CD4-positive, alpha-beta T cell (primary cell): ENCODE measurements at places on chromosomes 4 and X.
A peak's percentile ranks its signal among the peaks of the same experiment; 100 is the strongest.

- no peak for DNase-seq
These were observed 1351.2 kb downstream of the STIM2 start for GRCh38 chr4:28211676-28212470.

DNA sequence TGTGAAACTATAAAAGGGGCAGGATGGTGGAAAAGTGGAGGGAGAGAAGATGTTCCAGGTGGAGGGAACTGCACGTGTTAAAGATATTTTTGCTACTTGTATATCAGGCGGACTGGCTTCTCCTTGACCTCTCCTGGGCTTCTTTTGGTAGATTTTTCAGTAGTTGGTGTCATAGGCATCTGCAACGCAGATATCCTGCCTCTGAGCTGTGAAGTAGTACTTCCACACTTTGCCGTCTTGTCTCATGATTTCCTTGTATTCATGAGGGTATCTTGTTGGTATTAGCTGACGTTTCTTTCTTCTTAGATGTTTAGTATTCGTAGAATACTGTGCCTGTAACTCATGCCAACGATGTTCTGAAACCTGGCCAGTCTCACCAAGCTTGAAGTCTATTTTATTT lies 81.0 kb downstream of the WWC2 start:
- no peak for DNase-seq

GRCh38 chrX:13080128-13080795 lies 35.8 kb upstream of the FAM9C start:
- no peak for DNase-seq

DNA sequence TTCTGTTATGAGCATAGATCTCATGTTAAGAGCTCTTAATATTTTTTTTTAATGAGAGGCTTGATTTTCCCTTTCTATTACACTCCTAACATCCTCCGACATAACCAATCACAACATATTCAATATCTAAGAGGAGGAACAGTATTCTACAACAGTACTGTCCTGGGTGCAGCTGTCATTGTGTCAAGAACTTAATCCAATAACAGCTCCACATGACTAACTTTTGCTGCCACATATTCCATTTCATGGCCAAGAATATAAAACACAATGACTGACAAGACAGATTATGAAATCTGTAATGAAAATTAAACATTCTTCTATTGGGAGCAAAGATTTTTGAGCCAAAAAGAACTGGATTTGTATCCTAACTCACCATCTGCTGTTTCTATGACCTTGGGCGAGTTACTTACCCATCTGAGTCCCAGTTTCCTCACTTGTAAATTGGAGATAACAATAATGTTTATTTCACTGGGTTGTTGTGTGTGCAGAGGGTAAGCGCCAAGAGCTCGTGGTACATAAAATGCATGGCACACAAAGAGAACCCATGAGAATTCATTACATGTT lies 405.6 kb downstream of the SPRY1 start:
- DNase-seq: no peak

GRCh38 chr4:26441102-26441501 lies 49.2 kb downstream of the CCKAR start:
- DNase-seq: no peak

- DNase-seq: no peak
These were observed 392.6 kb upstream of the EPHA5 start for GRCh38 chr4:66062921-66063320.

DNA sequence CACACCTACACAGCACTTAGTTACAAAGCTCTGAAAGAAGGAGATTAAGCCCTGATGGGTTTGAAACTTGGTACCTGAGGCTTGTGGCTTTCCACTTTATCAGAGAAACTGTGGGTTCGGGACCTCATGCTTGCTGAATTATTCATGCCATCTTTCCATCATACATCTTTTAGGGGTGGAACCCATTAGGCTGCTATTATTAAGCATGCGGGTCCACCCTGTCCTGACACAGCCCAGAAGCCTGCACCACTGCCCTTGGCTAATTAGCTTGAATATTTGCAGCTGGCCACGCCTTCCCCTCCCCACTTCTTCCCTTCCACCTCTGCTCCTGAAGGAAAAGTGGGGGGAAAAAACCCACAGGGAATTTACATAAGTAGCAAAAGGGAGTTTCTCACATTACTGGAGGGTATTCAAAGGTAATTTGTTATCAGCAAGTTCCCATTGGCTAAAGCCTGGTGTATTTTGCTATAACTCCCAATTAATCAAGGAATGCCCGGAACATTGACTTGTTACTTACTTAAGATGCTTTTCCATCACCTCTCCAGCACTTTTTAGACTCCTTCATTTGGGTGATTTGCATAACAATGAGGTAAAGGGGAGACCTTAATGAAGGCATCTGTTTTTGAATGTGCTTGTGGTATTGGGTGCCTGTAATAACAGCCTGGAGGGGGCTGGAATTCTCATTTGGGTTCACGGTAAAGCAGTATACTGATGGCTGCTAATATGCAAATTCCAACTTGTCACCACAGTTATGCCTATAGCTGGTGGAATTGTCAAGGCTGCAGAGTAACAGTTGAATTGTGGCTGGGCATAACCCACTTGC lies 231.7 kb upstream of the GATB start:
- no peak for DNase-seq

DNA sequence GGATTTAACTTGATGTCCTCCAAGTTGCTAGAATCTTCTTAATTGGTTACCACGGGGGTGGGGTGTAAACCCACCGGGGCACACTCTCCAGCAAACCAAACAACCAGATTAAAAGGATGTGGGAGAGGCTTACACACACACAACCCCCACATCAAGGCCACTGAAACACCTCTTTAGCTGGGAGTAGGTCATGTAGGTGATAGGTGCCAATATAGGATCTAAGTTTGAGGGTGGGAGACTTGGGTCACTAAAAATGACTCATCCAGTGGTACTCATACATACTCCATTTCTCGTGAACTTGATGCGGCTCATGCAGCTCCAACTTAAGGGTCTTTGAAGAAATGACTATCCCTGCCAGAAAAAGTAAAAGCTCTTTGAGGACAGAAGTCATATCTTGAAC lies 20.5 kb upstream of the CD40LG start:
- no peak for DNase-seq

- no peak for DNase-seq
These were observed 109.8 kb upstream of the HPGD start for GRCh38 chr4:174631901-174632758.

DNA sequence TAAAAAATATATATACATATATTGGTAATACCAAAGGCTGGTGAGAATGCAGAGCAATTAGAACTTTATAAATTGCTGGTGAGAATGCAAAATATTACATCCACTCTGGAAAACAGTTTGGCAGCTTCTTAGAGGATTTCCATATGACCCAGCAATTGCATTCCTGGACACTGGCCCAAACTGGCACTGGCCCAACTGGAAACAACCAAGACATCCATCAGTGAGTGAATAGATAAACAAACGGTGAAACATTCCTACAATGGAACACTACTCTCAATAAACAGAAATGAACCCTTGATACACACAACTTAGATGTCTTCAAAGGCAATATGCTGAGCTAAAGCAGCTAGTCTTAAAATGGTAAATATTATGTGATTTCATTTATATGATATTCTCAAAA lies 524.2 kb downstream of the IQCM start:
- DNase-seq: no peak

DNA sequence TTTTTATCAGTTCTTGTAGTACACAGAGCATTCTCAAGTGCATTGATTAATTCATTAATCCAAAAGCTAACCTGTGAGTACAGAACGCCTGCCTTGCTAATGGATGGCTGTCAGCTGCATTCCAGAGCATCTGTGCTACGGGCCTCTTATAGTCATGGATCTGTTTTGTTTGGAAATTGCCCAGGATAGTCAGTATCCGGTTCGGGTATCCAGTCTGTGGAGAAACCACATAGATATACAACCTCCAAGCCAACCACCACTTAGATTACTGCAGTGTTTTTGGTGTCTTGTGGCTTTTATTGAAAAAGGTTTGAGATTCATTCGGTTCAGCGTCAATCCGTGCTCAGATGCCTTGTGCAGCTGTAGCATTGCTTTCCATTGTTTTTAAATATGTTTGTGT lies 4.0 kb downstream of the LAP3 start:
- no peak for DNase-seq

- no peak for DNase-seq
These were observed 20.6 kb downstream of the SH3KBP1 start for GRCh38 chrX:19866626-19867410.

GRCh38 chr4:145840162-145840768 lies 98.4 kb downstream of the ZNF827 start:
- peak; percentile 51 for DNase-seq

- no peak for DNase-seq
These were observed 60.5 kb upstream of the MCUB start for GRCh38 chr4:109499513-109499912.

GRCh38 chrX:12903646-12904045 lies 2.8 kb upstream of the TLR8 start:
- DNase-seq: peak; percentile 20

GRCh38 chr4:153259661-153260060 lies 55.4 kb downstream of the TRIM2 start:
- no peak for DNase-seq

GRCh38 chr4:7429069-7429416 lies 5.7 kb downstream of the PSAPL1 start:
- no peak for DNase-seq

DNA sequence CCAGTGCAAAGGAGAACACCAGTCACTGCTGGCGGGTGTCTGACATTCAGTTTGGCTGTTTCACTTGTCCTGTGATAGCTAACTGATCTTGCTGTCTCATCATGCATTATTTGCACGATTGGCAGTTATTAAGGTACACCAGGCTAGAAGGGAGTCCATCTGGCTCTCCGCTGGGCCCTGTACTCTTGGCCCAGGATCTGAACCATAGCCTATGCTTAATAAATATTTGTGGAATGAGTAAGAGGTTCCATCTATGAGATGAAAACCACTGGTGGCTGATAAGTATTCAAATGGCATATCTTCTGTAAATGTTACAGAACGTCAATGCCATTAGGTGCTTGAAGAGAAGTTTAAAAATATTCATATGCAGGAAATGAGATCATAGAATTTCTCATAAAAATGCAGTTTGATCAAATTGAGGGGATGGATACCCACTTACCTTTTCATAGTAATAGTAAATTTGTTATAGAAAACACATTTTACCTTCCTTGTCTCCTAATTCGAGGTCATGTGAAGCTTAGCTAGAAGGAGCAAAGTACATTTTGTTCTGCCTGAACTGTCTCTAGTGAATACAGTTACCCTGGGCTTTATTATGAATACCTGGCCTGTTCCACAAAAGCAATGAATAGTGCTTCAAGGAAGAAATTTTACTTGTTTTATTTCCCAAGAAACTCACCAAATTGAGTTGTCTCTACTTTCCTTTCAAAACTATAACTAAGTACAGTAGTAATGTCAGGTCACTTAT lies 213.5 kb downstream of the CBR4 start:
- no peak for DNase-seq

- DNase-seq: no peak
These were observed 44.0 kb upstream of the ZCCHC12 start for GRCh38 chrX:118779581-118779980.

DNA sequence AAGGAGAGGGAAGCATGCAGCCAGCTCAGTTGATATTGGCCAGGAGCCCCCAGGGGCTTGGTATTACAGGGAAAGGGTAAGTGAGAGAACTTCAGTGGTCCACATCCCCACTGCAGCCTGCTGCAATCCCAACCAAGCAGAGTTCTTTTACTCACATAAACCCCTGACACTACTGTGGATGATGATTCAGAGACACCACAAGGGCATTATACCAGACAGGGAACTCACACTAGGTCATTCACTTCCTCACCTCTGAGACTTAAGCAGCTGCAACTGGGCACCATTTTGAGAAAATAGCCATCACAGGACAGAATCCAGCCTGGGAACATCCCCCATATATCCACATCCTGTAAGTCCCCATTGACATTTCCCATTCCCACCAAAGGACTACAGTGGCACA lies 248.0 kb downstream of the INPP4B start:
- DNase-seq: no peak

- no peak for DNase-seq
These were observed 24.5 kb downstream of the RUFY3 start for GRCh38 chr4:70746179-70746839.

DNA sequence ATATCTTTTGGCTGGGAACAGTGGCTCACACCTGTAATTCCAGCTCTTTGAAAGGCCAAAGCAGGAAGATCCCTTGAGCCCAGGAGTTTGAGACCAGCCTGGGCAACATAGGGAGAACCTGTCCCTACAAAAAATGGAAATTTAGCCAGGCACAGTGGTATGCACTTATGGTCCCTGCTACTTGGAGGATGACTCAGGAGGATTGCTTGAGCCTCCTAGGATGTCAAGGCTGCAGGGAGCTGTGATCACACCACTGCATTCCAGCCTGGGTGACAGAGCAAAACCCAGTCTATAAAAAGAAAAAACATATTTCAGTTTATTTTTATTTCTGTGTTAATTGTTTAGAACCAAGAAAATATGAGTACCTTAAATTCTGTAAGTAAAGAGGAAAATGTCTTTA lies 123.7 kb downstream of the CBR4 start:
- no peak for DNase-seq

GRCh38 chrX:14359316-14359715 lies 170.0 kb upstream of the GLRA2 start:
- no peak for DNase-seq

DNA sequence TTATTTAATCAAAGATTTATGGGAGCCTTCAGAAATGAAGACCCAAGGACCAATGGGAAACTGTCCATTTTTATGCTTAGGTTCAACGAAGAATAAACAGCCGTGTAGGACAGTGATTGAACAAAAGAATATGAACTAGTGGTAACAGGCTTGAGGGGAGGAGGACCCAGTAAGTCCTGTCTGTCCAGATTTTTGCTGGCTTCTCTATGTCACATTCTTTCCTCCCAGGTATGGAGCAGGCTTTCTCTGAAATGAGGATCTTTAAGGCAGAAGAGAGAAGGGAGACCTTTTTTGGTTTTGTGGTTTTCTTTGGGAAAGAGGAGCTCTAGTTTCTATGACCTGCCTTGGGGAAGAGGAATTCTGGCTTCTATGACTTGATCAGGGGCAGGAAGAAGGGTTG lies 74.1 kb downstream of the BANK1 start:
- no peak for DNase-seq

DNA sequence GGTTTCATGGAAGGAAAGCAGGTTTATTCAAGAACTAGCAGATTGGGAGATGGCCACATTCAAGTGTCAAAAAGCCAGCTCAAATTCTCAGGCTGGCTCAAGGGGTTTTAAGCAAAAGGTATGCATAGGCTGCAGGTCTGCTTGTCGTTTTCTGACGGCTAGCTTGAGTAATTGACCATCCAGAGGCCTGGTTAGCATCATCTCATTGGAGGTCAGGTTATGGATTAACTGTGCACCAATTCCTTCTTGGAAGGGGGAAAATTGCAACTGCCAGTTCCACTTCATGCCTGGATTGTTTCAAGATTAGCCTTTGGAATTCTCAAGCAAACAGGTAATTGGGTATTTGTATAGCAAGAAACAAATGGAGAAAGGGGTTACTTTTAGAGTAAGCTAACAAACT lies 62.1 kb downstream of the FUNDC1 start:
- DNase-seq: no peak
